Left lung (tissue), 14 donors: ENCODE measurements at places on chromosomes 4 and X. TPM values are rescaled to one million over a fixed set of nuclear protein-coding genes. Genes with fewer than 3 reads are reported as not detected.

The KIF4A gene
- 1.6 TPM for total RNA-seq

The P2RY8 gene
- total RNA-seq: 6.9 TPM

The ODAPH gene
- total RNA-seq: not detected

The EDA gene
- total RNA-seq: 4.3 TPM

The CXCL8 gene
- total RNA-seq: 80.4 TPM

The ERCC6L gene
- total RNA-seq: 1.5 TPM

The LEF1 gene
- 4.1 TPM for total RNA-seq

The GLOD5 gene
- 2.5 TPM for total RNA-seq

The KLHL13 gene
- 4.1 TPM for total RNA-seq

The ENPEP gene
- 7.3 TPM for total RNA-seq

The ADH7 gene
- total RNA-seq: not detected
